CD8-positive, alpha-beta T cell (primary cell): ENCODE measurements at places on chromosomes 7 and 10.

DNA sequence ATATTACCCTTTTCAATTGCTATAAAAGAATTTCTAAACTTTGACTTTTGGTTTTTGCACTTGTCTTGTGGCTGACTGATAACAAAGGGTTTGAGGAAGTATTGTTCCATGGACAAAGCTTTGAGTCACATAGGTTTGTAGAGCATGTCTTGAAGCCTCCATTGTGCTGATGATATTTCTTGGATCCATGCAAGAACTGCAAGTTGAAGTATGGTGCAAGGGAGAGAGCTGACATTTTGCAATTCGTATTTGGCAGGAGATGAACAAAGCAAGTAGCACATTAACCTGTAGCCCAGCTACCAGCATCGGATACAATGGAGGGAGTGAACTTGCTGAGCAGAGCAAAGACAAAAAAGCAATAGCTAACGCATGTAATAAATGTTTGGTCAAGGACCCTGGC is 23.4 kb downstream of the MGAM2 start:
- DNase-seq = no peak

GRCh38 chr7:93298206-93298605 is 66.0 kb downstream of the VPS50 start:
- no peak for DNase-seq

DNA sequence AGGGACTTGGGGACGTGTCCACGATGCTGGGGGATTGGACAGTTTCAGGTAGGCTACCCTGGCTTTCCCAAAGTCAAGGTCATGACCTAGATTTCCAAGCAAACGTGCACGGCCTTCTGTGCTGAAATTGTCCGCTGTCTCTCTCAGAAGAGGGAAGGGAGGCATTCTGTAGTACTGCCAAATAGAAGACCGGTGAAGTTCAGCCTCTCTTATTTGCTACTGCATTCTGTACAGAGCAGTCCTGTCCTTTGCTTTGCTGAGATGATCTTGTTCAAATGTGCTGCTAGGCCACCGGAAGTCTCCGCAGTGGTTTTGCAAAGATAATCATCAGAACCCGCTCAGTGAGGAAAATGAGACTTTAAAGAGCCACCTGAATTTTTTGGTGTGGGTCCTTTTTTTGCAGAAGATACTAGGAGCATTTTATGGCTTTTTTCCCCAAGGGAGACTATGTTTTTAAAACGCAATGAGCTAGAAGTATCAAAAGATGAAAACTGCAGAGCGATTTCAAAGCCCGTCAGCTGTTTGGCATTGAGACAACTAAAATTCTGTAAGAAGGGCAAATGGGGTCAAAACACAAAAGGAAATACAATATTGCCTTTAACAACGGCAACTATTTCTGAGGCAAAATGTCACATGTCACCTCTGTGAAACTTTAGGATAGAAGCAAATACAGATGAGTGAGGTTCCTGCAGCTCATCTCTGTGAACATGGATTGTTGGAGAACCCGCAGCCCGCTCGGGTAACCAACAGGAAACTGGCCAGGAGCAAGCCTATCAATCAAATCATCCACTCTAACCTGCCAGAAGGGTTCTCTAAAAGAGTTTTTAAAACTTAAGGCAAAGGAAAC is 1.3 kb upstream of the NMT2 start:
- DNase-seq = peak; percentile 39

DNA sequence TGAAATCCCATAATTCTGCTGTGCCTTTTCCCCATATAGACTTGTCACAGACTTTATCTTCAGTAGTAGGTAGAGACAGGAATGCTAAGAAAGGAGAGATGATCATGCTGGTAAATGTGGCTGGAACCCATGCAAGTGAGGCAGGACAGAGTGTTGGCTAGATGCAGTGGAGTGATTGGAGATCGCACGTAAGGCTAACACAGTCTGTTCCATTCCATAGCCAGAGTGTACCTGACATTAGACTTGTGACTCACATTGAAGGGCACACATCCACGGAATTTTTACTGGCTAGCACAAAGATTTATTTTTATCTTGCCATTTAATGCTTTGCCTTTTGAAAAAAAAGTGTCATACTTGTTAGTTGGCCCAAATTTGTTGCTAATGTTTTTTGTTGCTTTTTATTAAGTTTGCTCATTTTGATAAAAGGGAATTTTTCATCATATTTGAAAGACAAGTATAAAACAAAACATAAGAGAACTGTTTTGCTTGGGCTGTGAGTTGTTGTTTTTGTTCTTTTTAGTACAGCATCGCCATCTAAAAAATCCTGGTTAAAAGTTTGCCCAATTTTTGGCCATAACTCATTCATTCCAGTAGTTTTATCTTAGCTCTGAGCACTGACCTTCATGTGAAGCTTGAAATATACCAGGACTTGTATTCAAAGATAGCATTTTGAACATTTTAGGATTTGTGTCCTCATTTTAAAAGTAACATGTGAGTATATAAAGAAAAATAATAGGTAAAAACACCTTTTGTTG is 81.0 kb downstream of the CPED1 start:
- DNase-seq = no peak

GRCh38 chr7:85638394-85638793 is 451.5 kb upstream of the SEMA3D start:
- DNase-seq = no peak

GRCh38 chr7:134071355-134072331 is 55.5 kb upstream of the LRGUK start:
- DNase-seq = no peak

DNA sequence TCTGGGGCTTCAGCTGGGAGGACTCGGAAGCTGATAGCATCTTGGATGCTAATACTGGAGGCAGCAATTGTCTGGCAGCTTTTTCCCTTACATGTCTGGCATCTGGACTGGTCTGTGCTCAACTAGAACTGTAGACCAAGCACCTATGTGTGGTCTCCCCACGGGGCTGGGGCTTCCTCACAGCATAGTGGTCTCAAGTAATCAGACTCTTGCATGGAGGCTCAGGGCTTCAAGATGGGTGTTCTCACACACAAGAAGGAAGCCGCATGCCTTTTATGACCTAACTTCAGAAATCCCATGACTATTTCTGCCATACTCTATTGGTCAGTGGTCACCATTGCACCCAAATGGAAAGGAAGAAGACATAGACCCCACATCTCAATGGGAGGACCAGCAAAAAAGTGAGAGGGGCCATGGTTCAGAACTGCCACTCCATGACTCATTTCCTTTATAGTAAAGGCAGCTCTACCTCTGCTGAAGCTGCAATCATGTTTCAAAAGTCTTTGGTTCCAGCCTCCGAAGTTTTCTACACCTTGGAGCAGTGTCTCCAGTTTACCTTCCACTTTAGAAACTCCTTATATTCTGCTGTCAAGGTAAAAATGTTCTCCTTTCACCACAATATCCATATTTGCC is 14.7 kb downstream of the AOC1 start:
- no peak for DNase-seq
